Fibroblast of mammary gland (primary cell): ENCODE measurements at places on chromosomes 5 and 9.

DNA sequence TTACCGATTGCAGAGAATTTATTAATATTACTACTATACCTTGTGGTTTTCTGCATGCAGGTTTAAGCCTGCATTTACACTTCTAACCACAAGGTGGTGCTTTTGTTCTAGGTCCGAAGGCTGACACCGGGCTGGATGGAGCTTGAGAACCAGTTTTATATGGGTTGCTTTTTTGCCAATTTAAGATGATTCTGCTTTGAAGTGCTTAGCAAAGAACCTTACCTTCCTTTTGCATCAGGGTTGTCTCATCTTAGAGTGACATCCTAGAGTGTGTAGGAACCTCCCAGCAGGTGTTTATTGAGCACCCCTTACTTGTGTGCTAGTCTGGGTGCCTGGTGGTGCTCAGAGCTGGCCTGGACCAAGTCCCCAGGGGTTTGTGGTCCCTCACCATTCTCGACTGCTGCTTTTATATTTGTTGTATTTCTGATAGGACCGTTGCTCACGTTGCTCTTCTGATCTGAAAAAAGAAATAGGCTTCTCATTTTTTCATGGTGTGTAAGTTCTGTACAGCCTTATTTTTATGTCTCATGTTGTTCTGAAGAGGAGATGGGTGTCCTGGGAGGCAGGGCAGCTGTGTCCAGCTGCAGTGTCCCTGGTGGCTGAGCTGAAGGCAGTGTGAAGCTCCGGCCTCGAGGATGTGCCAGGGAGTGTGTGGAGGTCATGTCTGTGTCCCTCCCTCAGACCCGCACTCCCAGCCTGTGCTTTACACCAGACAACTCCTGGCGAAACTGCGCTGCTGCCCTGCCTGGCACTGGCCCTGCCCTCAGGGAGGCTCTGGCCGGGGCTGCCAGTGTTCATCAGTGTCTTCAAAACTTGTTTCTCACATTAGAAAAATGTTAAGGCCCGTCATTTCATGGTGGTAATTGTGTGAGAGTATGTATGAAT is 54.3 kb downstream of the EHMT1 start:
- peak; percentile 83 for DNase-seq

GRCh38 chr9:131403493-131403773 is 9.5 kb downstream of the PRRC2B start:
- DNase-seq: no peak

DNA sequence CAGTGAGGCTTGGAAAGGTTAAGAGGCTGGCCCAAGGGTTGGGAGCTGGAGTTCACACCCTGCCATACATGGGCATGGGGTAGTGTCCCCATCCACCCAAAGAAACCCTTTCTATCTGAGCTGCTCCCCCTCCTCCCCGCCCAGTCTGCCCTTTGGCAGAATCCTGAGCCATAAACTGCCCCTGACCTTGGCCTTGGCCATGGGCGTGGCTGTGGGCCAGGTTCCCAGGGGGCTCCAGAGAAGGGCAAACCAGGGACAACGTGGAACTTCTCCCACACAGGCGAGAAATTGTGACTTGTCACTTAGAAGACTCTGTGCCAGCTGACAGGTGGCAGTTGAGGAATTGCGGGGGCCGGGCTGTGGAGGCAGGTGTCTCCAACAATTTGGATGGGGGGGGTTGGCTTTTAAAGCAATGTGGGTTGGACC is 4.8 kb downstream of the FAM78A start:
- no peak for DNase-seq

DNA sequence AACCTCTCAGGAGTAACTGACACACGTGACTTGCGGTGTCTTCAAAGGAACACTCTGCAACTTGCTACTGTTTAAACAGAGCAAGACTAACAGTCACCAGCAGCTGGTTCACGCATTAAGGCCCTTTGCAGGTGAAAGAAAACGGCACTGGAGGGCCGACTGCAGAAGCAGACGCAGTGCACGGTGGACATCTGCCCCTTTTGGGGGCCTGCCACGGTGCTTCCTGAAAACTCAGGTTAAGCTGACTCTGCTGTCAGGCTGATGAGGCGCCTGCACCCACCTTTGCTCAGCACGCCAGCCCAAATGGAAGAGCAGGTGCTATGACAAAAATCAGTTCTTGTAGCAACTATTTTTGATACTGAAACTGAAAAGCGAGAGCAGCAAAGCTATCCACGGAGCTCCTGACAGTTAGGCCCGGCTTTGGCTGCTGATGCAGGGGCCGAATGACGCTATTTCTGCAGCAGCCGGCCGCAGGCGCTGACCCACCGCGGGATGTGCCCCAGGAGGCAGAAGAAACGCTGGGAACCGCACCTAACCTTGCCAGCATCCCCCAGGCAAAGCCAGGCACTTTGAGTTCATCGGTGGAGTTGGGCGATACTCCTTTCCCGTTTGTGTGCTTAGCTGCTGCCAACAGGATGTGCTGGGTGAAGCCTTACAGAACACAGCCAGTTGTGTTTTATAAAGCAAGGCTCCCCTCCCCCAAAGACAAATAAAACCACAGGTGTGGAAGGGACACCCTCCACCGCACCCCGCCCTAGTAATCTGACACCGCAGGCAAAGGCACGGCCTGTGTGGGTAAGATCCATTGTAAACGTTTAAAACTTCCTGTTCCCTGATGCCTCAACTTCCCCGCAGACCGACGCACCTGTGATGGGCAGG is 21.1 kb upstream of the TERT start:
- DNase-seq: no peak
